ENCODE measurements at places on chromosomes 16 and 17.

DNA sequence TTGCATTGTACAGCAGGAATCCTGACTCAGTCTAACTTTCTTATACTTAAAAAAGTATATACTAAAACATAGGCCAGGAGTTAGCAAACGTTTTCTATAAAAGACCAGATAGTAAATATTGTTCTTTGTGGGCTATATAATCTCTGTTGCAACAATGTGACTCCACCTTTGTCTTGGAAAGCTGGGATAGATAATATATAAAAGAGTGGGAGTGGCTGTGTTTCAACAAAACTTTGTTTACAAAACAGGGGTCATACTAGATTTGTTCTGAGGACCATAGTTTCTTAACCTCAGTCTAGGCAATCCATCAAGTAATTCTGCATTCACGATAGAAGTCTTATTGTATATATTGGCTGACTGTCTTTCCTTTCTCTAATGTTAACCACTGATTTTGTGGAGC, 9.0 kb upstream of the TBC1D3B start:
- DNase-seq: no peak

DNA sequence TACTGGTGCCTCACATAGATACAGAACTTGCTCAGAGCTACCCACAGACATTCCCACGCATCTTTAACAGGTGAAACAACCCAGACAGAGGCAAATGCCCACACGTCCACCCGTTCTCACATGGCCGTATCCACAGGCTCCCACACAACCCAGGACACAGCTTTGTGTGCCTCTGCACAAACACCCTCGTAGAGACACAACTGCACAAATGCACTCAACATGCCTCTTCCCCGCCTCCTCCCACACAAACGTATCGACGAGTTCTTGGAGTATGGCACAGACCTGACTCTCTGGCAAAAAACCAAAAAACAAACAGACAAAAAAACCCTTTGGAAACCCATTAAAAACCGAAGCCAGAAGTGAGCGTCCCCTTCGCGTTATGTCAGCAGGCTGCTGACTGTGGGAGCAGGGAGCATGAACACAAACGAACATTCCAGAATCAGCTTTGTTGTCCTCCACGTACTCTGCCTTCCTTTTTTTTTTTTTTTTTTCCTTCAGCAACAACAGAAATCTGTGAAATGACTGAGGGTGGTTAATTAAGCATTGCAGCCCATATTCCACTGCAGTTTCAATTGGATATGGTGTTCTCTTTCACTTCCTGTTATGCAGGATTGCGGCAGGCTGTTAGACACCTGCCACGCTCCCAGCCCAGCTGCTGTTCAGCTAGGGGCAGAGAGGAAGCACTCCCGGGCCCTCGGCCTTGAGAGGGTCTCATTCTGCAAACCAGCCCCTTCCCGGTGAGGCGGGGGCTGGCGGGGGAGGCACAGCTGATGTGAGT, 313.7 kb downstream of the MAF start:
- peak; percentile 50 for DNase-seq

GRCh38 chr17:81287741-81288430, 7.2 kb downstream of the SLC38A10 start:
- no peak for DNase-seq

GRCh38 chr17:68195667-68196393, 52.0 kb upstream of the AMZ2 start:
- DNase-seq: no peak

- no peak for DNase-seq
These were observed 27.8 kb upstream of the USP36 start for GRCh38 chr17:78868391-78868790.

DNA sequence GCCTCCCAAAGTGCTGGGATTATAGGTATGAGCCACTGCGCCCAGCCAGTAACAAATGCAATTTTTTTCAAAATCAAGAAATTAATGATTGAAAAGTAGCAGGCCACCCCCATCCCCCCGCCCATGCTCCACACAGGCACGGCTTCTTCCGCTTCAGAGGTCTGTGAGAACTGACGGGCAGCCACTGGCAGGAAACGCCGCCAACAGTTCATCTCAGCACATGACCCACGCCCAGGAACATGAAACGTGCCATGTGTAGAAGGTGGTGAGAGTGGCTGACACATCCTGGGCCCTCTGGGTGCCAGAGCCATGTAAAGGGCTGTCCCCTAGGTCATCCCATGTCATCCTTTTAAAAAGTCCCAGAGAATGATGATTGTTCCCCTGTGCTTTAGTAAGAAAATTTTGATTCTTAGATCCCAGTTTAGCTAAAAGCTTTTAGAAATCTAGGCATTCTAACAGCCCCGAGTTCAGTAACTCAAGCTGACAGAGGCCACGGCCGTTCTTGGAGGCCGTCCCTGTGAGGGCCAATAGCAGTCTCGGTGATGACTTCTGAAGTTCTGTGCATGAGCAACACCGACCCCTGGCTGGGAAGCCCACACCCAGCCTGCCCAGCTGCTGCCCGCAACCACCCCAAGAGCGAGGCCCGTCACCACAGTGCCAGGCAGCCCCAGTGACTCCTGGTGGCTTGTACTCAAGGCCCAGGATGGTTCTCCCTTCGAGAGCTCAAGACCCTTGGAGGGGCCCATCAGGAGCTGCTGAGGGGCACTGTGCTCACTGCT, 52.1 kb downstream of the KLHDC4 start:
- DNase-seq: peak; percentile 68

DNA sequence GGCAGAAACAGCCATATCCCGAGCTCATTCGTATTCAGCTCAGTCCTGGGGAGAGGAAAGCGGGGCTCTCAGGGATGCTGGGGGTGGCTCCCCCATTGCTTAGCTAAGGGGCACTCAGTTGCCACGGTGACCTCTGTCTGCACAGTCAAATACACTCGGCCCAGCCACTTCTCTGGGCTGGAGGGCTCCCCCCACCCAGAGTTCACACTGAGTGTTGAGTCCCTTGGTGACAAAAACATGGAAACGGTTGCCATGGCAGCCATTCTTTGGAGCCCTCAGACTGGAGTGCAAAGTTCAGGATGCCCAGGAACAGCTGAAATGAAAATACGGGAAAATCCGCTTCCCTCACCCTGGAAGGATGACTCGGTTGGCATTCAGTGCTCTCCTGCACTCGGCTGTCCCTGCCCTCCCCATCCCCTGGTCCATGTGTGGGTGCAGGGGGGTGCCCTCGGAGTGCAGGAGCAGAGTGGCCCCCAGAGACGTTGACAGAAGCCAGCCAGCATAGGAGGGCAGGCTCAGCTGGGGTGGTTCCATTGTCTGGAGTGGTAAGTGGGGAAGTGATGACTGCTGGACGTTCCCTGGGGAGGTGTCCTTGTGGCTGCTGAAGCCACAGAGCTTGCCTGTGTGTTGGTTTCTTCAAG, 216.5 kb downstream of the NTN1 start:
- DNase-seq: no peak

DNA sequence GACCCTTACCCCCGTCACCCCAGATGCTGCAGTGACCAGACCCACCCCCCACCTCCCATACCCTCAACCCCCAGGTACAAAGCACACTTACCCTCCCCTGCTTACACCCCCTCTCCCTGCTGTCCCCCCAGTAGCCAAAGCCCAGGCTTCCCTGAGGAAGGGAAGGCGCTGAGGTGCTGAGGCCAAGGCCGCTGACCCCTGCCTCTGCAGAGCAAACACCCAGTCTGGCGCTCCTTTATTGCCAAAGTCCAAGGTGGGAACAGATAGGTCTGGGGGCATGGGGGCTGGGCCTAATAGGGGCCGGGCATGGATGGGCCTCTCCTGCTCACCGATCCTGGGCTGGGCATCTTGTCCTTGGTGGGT, 683 bp downstream of the LCAT start:
- DNase-seq: no peak

DNA sequence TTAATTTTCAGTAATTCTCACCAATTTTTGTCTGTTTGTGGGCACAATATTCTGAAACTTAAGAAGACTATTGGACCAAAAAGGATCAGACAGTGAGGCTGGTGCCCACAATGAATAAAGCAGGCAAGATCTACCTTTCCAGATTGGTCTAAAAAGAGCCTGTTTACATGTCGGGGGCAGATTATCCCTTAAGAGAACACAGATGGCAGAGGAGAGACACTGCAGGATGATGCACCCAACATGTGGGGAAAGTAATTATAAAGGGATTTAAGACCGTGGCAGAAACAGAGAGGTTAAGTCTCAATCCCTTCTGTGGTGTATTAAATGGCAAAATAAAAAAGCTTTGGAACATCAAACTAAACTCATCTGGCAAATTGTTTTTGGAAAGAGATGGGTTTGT, 331.8 kb upstream of the CDH11 start:
- DNase-seq: no peak

DNA sequence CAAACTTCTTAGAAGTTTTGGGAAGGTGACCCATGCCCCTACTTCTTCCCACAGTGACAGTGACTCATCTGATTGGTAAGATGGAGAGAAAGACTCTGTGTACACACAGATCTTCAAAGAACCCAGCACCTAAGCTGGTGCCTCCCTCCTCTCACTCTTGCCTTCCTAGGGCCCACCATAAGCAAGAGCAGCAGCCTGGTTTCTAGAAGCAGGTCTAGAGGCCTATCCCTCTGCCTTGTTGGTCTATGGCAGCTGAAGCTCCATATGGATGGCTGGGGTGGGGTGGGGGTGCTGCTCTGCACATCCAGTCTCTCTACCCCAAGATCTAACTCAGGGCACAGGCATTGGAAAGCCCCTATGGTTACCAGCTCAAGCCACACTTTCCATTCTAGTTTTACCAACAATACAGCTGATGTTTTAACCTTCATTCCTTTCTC, 47.5 kb downstream of the STAT3 start:
- peak; percentile 60 for DNase-seq

- DNase-seq: no peak
These were observed 1.1 kb downstream of the SLC39A11 start for GRCh38 chr17:73091410-73091769.

GRCh38 chr16:46961373-46962353, 11.8 kb downstream of the DNAJA2 start:
- peak; percentile 26 for DNase-seq

GRCh38 chr17:7845359-7846062, 9.4 kb upstream of the TMEM88 start:
- DNase-seq: no peak

DNA sequence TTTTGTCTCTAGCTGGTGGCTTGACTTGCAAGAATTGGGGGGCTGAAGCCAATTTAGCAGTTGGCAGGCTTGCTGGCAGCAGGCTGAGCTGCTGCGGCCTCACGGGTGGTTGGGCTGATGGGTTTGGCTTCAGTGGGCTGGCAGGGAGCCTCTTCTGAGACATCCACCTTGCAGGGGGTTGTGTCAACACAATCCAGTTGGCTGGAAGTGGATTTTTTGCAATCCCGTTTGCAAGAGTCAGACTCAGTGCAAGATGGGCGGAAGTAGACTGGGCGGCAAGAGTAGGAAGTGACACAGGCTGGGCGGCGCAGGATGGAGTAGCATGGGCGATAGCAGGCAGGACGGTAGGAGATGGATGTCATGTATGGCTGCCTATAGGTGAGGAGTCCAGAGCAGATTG, 1.5 kb downstream of the KRTAP16-1 start:
- no peak for DNase-seq

DNA sequence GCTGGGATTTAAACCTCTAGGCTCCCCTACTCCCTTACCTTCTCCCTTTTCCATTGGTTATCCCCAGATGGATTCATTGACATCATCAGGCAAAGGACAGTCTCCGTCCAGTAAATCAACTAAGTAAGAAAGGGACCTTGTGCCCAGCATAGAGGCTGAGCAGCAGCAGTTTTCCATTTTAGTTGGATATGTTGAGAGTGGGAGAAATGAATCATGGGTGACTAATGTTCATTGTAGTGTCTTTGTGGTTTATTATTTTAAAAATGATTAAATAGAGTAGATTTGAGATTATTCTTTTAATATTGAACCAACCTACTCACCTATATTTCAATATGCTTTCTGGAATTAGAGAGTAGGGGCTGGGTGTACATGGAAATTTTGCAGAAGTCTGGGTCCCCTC, 99.4 kb upstream of the CACNG3 start:
- DNase-seq: no peak

- peak; percentile 86 for DNase-seq
These were observed 705 bp upstream of the POLR2A start for GRCh38 chr17:7483255-7484066.

DNA sequence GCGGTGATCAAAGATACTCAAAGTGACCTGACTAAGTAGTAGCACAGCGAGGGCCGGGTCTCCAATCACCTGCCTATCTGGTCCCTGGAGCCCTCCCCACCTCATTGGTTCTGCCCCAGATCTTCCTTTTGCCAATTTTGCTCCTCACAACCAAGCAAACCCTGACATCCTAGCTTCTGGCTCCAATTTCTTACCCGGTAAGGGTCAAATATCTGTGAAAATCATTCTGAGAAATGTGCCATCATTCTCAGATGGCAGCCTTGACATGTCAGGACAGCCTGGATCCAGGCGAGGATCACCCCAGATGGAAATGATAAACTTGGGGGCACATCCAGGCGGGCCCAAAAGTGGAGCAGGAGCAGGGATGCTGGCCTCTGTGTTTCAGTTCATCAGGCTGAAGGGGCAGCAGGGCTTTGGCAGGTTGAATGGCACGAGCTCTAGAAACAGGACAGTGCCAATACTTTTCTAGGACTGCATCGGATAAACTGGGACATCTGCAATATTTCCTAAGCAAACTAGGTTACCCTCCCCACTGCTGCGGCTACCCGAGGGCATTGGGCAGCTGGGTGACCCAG, 83.9 kb downstream of the SHISA6 start:
- DNase-seq: no peak

DNA sequence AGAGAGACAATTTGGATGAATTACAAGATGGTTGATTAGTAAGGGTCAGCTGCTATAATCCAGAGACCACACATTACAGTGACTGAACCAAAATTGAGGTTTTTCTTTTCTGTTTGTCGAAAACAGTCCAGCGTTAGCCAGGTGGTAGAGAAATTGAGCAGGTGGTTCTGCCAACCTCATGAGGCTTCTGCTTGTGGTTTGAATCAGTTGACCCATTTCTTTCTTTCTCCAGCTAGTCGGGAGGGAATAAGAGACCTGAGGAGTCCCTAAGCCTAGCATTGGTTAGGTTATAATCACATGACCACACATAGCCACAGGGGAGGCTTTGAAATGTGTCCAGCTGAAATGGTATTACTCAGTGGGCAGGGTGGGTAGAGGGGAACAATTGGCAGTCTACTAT, 504.6 kb downstream of the HS3ST4 start:
- no peak for DNase-seq

DNA sequence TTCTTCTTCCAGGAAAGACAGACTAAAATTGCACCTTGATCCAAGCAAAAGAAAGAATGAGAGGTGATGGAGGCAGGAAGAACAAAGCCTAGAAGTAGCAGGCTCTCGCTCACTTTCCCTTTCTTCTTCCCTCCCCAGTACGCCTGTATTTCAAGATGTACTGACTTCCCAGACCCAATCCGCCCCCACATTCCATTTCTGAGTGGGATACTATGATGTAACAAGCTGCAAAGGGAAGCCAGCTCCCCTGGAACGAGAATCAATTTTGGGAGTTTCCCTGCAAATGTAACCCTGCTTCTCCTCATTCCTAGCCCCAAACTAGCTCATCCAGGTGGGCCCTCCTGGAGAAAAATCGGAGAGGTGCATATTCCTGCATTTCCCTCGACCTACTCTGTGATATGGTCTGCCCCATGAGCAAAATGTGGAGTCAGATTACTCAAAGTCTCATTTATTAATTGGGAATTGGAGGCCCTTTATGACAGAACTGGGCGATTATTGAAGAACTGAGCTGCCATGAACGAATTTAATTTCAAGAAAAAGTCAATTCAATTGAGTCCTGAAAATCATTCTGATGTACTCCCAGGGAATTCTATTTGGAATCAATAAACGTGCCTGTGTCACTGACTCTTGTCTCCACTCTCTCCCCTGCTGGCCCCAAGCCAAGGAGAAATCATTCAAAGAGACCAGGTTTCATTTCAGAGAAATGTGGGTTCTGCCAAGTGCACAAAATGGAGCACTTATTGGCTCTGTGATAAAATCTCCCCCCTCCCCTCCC, 398.9 kb downstream of the SHISA9 start:
- no peak for DNase-seq

- DNase-seq: no peak
These were observed 342.7 kb upstream of the TNRC6C start for GRCh38 chr17:77615703-77616253.
